Stimulated activated CD8-positive, alpha-beta memory T cell treated with anti-CD3 and anti-CD28 coated beads, Interleukin-12 subunit alpha, Interleukin-12 subunit beta, amount 100 ng/mL, for 1 hour (primary cell): ENCODE measurements at places on chromosomes 1 and 21.

DNA sequence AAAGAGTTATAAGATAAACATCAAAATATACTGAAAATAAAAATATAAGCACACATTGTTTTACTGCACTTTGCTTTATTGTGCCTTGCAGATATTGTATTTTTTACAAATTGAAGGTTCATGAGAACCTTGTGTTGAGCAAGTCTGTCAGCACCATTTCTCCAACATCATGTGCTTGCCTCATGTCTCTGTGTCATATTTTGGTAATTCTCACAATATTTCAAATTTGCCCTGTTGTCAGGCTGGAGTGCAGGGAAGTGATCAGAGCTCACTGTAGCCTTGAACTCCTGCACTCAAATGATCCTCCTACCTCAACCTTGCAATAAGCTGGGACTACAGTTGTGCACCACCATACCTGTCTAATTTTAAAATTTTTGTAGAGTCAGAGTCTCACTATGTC, 21.3 kb upstream of the CNIH3 start:
- no peak for DNase-seq

- no peak for DNase-seq
These were observed 203.0 kb downstream of the PLPP3 start for GRCh38 chr1:56376188-56376984.

GRCh38 chr1:196502437-196502836, 105.8 kb downstream of the KCNT2 start:
- no peak for DNase-seq

DNA sequence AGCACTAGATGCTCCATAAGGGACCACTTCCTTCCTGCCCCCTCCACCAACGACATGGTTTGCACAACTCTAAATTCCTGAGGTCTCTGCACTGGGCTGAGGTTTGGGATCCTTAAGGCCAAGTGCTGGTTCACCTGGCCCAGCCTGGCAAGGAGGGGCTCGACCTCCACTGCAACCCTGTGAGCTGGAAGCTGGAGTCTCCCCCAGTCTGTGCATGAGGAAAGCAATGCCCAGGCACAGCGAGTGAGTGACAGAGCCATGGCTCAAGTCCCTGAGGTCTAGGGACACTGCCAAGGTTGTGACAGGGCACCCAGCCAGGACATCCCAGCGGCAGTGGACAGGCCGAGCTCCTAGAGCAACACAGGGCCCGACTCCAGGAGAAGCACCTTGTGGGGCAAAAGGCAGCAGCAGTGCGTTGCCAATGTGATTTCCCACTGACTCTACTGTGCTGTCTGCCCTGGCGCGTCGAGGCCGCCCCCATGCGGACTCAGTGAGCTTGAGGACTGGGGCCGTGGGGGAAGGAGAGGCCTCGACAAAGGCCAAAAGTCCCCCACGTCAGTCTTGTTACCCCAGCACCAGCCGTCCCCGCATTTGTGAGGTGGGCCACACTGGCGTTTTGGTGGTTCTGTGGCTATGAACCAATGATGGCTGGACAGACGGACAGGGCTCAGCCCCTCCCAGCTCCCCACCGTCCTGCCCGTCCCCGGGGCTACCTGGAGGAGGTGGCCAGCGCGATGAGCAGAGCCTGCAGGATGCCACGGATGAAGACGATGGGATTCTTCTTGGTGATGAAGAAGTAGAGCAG, 30.0 kb downstream of the PODN start:
- no peak for DNase-seq

GRCh38 chr1:68117416-68117815, 67.0 kb upstream of the DIRAS3 start:
- DNase-seq: no peak

DNA sequence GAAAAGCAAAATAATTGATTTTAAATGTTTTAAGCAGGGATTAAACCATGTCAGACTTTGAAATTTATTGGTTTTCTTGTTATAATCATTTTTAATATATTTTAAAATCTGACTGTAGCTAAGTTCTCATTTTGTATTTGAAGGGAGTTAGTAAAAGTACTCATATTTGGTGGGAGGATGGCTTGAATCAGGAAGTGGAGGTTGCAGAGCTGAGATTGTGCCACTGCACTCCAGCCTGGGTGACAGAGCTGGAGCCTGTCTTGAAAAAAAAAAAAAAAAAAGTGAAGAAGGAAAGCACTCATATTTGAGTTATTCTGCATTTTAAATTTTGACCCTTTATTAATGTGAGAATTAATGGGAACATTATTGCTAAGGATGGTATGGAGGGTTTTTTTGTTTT, 106.0 kb downstream of the RABGAP1L start:
- DNase-seq: no peak

GRCh38 chr1:247103859-247104591, at the start of gene ZNF669:
TSS of gene ZNF669 (minus strand) at chr1:247104356. CDS start at chr1:247104199, 157 bp downstream.
- peak; percentile 85 for DNase-seq

GRCh38 chr21:28737674-28738419, 254.8 kb downstream of the LTN1 start:
- no peak for DNase-seq

DNA sequence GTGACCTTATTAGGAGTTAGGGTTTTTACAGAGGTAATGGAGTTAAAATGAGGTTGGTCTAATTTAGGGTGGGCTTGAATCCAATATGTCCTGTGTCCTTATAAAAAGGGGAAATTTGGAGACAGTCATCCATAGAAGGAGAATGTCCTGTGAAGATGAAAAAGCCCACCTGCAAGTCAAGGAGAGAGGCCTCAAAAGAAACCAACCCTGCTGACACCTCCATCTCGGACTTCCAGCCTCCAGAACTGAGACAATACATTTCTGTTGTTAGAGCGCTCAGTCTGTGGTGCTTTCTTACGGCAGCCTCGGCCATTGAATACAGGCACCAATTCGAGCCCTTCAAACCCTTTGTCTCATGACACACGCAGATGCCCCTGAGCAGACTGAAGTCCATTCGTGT, 43.8 kb downstream of the ACTA1 start:
- DNase-seq: no peak

DNA sequence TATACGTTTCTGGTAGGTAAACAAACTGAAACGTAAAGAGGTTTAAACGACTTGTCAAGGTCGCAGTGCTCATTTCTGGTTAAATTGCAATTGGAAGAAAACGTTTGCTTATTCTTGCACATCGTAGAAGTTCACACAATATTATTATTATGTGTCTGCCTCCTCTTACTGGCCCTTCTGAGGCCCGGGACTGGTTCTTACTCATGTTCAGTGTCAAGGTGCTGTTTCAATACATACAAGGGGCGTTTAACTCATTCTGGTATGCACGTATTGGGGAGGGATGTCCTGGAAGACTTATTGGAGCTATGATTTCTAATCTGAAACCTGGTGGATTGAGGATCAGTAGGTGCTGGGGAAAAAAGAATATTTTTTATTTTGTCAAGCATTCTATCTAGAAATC, 932 bp downstream of the RPF1 start:
- no peak for DNase-seq

GRCh38 chr1:7679159-7679872, 91.8 kb upstream of the VAMP3 start:
- DNase-seq: no peak

GRCh38 chr1:223207293-223208066, 64.4 kb upstream of the TLR5 start:
- no peak for DNase-seq

DNA sequence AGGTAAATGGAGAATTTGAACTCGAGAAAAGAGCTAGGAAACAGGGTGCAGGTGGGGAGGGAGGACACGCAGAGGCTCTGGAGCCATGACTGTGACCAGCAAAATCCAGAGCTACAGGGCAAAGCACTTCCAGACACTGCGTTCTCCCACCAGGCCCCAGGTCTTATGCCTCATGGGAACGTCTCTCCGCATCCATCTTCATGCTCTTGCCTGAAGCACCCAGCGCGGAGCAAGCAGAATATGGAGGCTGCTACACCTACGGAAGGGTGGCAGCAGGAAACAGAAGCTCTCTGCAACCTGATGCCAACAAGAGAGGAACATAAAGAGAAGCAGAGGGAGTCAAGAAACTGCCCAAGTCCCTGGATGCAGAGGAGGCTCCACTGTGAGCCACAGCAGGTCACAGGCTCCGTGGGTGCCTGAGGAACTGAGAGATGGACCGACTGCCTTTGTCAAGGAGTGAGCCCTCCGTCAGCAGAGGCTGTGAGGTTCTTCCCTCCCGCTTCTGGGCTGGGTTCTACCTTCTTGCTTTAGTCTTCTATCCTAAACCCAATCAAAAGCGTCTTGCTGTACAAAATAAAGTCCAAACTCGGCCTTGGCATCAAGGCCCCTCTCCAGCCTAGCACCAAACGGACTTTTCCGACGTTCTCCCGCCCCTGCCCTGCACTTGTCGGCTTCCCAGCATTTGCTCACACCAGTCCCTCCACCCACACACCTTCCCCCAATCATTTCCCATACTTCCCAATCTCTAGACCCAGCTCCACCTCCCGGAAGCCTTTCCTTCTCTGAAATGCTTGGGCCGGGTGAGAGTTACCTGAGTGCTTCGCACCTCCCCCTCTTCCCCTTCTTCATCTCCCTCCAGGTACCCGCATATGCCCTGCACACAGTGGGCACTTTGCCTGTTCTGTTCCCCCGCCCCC, 930 bp downstream of the DHCR24 start:
- DNase-seq: no peak

- DNase-seq: no peak
These were observed 52.4 kb downstream of the KCNJ6 start for GRCh38 chr21:37863842-37864241.

- no peak for DNase-seq
These were observed 139.3 kb upstream of the NFIA start for GRCh38 chr1:60942896-60943638.

DNA sequence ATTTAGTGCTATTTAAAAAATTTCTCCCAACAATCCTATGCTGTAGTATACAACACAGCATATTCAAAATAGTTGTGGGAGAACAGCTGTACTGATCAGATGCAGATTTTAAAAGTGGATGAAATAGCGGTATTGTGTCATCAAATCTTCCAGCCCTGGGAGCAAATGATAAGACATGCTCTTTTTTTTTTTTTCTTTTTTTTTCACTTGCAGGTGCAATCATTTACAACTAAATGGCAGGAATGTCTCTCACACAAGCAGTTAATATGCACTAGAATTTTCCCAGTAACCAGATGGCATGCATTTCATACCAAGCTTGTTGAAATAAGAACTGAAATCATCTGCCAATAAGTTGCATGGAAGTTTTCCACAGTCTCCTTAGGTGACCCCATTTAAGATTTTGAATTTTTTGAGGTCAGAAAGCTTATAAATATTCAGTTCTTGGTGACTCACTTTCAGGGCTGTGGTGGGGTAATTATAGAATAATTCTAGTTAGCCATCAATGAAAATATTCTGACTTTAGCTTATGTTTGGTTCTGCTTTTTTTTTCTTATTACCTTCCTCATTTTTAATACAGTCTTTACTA, 623.9 kb upstream of the NR5A2 start:
- DNase-seq: no peak

DNA sequence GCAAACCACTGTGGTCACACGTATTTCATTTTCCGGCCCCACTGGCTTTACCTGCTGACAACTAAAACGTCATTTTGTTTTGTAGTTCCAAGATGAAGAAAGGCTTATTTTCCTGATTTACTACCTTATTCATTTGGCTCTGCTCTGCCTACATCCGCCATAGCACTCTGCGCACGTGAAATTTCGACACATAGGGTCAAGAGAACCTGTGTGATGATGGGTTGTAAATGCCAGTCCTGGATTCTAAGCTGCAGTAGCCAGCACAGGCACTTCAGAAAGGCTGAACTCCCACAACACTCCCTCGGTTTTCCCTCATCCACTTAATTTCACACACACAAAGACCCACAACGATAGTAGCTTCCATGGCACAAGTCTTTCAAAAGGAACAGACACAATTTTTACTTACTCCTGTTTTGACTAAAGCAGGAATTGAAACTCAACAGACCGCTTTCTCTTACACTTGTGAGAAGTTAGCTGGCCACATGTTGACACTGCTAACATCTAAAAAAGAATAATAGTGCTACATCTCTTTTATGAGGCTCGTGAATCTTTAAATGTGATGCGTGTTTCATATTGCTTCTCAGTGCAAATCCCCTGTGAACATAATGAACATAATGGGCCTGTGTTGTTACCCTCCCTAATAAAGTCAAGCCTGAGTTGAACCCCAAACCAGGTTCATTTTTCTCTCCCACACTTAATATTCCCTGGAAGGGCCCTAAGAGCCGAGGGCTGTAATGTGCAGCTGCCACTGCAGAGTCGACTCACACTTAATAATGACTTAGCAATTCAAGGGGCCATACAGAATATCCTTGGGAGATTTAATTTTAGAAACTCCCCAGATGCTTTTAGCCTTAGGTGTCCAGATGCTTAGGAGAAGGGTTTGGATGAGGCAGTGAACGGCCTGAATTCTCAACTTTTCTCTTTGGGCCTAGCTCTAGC, 1.5 kb upstream of the RUNX1 start:
- no peak for DNase-seq

DNA sequence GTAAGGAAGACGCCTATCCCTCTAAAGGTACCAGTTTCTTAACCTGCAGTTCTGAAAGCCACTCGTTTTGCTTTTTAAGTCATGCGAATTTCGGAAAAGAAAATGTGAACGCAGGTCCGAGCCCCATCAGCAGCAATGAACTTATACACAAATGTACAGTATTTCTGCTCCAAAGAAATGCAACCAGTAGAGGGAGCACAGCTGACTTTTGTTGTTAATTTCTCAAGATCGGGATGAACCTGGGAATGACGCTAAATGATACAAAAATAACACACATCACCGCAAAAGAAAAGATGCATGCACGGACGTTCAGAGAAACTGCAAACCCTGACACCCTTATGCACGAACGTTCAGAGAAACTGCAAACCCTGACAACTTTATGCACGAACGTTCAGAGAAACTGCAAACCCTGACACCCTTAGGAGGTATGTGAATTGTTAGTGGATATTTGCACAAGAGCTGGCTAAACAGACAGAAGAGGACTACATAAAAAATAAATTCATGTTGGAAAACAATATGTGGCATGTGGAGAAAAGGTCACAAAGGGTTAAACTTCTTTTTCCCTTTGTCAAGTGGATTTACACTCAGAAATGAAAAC, 3.5 kb upstream of the TIAM1 start:
- DNase-seq: no peak

GRCh38 chr1:109167001-109167506, 46.7 kb upstream of the SARS1 start:
- DNase-seq: no peak

- no peak for DNase-seq
These were observed 21.8 kb downstream of the TRABD2B start for GRCh38 chr1:47975302-47975921.

DNA sequence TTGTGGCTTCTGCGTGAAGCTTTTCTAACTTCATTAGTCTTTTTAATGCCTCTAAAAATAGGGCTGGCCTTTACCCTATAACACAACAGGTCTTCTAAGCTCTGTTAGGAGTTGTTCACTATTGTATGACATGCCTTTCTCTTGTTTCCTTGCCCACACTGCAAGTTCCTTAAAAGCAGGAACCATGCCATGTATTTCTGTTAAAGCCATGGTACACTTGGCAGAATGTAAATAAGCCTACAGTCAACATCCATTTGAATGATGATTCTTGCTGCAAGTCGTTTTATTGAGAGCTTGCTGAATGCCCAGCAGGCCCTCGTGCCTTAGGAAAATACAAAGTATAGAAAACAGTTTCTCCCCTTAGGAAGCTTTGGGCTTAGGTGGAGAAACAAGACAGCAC, 214.6 kb downstream of the DUSP10 start:
- no peak for DNase-seq

- no peak for DNase-seq
These were observed 3.9 kb downstream of the ELK4 start for GRCh38 chr1:205627956-205628355.

GRCh38 chr1:15948595-15949452, 27.1 kb downstream of the ZBTB17 start:
- no peak for DNase-seq
